Activated T-helper 1 cell treated with Interleukin-2 at 50 U/mL for 16 hours (primary cell): ENCODE measurements at places on chromosomes 13 and 19.

DNA sequence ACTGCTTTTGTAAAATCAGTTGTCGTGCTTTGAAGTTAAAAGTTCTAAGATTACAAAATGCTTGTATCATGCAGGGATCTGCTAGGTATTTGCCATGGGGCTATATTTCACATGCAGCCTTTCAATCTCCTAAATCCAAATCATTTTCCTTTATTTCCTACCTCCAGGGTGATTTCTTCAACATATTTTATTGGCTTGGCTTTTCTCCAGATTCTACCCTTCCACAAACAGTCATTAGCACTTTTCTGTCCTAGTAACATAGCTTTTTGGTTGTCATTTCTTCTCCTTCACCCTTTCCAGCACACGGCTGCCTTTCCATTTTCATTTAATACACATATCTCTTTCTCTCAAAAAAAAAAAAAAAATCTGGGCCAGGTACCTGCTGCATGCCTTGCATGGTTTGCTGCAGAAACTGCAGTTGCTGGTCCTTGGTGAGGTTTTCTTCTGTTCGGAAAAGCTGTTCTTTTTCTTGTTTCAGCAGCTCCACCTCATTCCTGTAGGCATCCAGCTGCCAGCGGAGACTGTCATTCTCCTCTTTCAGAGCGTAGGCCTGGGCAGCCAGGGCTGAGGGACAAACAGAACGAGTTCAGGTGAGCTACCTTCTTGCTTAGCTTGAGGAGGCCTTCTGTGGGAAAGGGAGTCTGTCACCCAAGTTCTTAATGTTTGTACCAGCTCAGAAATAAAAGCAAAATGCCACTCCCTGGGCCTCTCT, 274.7 kb downstream of the DNAJC15 start:
- DNase-seq: no peak

DNA sequence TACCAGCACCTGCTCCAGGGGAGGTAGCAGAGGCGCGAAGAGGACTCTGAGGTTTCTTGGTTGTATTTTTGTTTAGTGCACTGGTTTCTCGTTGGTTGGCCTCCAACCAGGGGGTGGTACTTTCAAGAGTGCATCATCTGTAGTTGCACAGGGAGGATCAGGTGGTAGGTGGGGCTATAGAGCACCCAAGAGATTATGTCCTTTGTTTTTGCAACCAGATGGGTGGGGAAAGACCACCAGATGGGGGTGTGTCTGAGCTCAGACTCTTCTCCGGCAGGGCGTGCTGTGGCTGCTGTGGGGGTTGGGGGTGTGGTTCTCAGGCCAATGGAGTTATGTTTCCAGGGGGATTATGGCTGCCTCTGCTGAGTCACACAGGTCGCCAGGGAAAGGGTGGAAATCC, 254.4 kb upstream of the KLF12 start:
- DNase-seq: no peak

GRCh38 chr19:8335343-8336071, 7.6 kb downstream of the KANK3 start:
- no peak for DNase-seq

GRCh38 chr13:23655321-23655720, 85.1 kb downstream of the TNFRSF19 start:
- DNase-seq: no peak

GRCh38 chr13:48858122-48858902, 117.4 kb upstream of the FNDC3A start:
- no peak for DNase-seq

DNA sequence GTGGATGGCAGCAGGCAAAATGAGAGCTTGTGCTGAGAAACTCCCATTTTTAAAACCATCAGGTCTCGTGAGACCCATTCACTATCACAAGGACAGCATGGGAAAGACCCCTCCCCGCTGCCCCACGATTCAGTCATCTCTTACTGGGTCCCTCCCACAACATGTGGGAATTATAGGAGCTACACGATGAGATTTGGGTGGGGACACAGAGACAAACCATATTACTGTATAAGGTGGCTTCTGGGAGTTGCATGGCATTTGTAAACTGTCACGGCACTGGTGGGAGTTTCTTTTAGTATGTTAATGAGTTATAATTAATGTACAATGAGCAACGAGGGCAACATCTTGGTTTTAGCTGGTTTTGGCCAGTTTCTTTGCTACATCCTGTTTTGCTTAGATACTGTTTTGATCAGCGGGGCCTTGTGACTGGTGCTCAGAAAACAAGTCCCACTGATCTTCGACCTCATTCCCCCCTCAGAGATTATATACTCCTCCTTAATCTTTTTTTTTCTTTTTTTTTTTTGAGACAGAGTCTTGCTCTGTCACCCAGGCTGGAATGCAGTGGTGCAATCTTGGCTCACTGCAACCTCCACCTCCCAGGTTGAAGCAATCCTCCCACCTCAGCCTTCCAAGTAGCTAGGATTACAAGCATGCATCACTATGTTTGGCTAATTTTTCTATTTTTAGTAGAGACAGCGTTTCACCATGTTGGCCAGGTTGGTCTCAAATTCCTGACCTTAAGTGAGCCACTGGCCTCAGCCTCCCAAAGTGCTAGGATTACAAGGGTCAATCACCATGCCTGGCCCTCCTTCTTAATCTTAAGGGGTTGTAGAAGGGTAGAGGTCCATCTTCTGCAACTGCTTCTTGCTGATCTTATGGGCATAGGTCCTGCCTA, 21.3 kb upstream of the ZNF599 start:
- DNase-seq: no peak

DNA sequence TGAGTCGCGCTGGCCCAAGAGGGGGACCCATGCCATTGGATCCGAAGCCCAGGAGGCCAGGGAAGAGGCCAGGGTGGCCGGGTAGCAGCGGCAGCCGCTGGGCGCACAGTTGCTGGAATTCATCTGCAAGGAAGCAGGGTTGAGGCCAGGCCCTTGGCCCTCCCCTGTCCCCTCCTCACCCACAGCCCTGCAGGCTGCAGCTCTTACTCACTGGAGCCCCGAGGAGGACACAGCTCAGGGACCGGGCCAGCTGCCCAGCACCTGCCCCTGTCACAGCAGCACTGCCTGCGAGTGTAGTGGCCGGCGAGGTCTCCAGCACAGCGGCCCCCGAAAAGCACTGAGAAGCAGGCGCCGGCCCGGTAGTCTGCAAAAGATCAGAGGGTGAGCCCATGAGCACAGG, 11.2 kb downstream of the FBN3 start:
- no peak for DNase-seq

GRCh38 chr13:24727731-24728601, 36.0 kb upstream of the RNF17 start:
- DNase-seq: peak; percentile 37
